CD4-positive, alpha-beta T cell treated with Interleukin-6 for 4 hours (primary cell): ENCODE measurements at places on chromosomes 5 and 9.
A peak's percentile ranks its signal among the peaks of the same experiment; 100 is the strongest.

- DNase-seq, result no peak
Measured at GRCh38 chr9:108994695-108995094, 18.6 kb downstream of the CTNNAL1 start.

DNA sequence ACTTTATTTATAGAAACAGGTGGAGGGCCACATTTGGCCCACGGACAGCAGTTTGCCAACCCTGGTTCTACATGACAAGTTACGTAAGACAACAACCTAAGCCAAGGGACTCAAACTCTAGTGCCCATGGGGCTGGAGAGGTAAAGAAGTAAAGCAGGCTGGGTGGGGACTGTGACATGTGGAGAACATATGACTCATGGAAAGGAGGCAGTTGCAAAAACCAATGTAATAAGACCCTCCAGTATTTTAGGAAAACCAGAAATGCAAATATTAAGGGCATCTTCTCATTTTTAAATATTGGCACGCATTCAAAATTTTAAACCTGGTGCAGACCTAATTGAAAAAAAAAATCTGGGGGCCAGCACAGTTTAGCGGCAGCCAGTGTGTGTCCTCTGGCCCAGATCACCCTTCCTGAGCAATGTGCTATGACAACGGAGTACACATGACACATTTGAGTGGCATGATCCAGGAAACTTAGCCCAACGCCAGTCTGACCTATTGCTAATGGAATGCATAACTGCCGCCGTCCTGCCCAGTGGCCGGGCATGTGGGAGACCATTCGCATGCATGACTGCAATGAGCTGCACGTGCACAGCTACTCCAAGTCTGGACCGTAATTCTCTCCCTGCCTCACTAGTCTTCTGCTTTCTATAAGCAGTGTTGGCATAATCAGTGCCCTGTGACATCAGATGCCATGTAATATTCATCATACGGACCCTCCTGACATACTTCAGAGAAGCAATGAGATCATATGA, 97.2 kb downstream of the SH3TC2 start:
- no peak for DNase-seq

DNA sequence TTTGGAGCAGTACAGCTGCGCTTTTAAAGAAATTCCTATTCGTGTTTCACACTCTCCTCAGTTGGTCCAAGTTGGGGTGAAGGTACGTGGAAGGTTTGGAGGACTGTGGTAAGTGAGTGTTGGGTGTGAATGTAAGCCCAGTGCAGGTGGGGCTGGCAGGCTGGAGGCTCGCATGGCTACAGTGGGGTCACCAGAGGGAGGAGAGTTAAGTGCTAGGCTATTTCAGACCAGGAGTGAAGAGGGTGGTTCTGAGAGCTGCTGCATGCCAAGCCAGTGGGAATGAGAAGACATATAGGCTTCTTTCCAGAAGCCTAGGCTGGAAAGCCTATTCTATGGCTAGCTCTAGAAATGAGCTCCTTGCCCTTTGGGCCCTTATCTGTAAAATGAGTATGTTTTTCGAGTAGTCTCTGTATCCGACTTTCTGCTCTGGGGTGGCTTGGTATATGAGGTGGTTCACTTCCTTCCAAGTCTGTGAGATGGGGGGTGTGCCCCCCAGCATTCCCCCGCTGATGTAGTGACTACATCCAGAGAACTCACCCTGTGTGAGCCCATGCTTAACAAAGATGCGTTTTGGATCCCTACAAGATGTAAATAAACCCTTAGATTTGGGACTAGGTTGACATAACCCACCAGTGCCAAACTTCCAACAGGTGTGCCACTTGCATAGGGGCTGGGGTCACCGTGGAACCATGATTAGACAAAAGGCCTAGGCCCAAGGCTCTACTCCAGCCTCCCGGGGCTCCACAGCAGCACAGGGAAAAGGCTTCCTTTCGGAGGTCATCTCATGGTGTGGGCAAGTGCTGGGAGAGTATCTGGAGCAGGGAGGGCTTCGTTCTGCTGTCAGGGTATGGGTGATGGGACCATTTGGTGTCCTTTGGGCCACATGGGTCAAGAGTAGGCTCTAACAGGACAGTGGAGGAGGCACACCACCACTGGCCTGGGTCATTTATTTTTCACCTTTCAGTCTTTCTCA, 2.6 kb downstream of the TCF7 start:
- peak; percentile 59 for DNase-seq

GRCh38 chr9:86707932-86708510, 239.3 kb downstream of the GAS1 start:
- DNase-seq, result no peak

DNA sequence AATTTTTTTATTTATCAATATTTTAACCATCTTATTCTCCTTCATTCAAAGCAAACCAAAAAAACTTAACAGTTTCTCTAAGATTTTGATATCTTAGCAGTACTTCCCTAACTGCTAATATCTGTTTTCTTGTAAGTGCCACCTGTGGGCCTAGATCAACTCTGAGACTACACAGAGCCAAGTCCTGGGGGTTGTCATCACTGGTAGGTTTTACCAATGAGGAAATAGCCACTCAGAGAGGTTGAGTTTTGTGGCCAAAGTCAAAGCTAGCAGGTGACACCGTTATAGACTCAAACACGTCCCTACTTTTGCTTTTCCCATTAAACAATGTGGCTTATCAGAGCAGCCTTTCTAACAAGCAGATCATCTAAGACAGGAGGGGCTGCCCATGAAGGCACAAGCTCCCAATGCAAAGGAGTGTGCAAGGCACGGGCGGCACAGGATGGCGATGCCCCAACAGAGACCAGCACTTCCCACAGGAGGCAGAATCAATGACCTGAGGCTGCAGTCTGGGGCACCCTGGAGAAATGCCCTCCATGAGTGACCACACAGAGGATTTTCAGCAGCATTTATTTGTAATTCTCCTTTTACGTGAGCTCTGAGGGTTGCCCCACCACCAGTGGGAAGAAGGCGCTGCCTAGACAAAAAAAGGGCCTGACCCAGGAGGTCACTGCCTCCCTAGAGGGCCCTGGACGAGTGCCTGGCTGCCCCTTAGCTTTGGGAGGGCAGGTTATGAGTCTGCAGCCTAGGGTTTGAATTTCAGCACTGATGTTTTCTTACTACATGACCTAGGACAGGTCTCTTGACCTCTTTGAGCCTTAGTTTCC, 7.4 kb downstream of the TBC1D2 start:
- no peak for DNase-seq
